ENCODE measurements at places on chromosomes 7 and 10. TPM values are rescaled to one million over a fixed set of nuclear protein-coding genes. Genes with fewer than 3 reads are reported as not detected.
A peak's percentile ranks its signal among the peaks of the same experiment; 100 is the strongest.

DNA sequence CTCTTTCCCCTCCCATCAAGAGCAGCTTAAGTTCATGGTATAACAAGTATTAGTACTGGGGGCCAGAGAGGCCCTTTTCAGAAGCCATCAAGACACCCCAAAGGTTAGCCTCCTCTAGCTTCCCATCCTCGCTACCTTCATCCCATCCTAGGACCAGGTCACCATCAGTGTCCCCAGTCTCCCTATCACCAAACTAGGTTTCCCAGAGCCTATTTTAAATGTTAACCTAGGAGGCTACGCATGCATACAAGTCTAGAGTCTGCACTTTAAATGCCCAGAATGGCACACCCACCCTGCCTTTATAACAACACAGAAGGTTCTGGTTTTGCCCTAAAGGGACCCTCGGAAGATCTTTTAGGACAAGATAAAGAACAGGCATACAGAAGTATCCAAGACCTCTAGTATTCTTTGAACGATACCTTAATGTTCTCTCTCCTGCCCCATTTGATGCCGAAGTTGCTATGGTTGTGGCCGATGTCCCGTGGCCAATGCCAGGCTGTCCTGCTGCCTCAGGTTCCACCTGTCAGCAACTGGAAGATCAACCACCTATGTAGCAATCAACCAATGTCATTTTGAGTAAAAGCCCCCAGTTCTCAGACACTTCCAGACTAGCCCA, 2.2 kb downstream of the GPRIN2 start:
- no peak for DNase-seq

DNA sequence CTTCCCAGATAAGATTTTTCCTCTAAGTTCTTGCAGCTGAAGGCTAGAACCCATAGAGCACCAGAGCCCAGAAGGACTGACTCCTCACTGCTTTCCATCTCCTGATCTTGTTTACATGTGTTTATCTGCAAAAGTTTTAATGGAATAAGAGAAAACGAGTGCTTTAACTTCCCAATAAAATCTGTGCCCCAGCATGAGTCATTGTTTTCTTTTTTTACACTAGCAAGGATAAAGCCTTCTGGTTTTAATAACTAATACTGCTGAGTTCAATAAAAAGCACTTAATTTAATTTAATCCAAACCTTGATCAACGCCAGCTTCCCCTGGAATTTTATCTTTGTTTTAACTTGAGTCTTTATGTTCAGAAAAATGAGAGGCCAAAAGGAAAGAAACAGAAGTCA, 227.6 kb downstream of the HPSE2 start:
- DNase-seq, result no peak

Gene SLC13A4
- total RNA-seq, result not detected

GRCh38 chr10:52740913-52741675, 31.5 kb downstream of the MBL2 start:
- DNase-seq, result peak; percentile 81

GRCh38 chr7:84047085-84047484, 147.5 kb downstream of the SEMA3A start:
- no peak for DNase-seq

Gene IPMK
- total RNA-seq, result 7.6 TPM

GRCh38 chr10:125025341-125025740, 83.4 kb downstream of the ZRANB1 start:
- no peak for DNase-seq

GRCh38 chr7:134585897-134586296, 37.0 kb downstream of the AKR1B15 start:
- DNase-seq, result no peak

Gene FLNC
- 241 TPM for total RNA-seq

Gene SHLD2
- total RNA-seq, result 17.0 TPM

GRCh38 chr10:74297389-74298080, 146.5 kb downstream of the ADK start:
- DNase-seq, result no peak

Gene GNA12
- 66.2 TPM for total RNA-seq

- no peak for DNase-seq
These were observed 45.2 kb downstream of the COL1A2 start for GRCh38 chr7:94439893-94440381.
